ENCODE measurements at places on chromosomes 11 and 22.

- DNase-seq, result peak; percentile 19
Measured at GRCh38 chr22:44577391-44578109, 79.5 kb upstream of the RTL6 start.

GRCh38 chr11:134545521-134545920, 133.5 kb upstream of the B3GAT1 start:
- no peak for DNase-seq

GRCh38 chr22:26707581-26707980, 50.2 kb downstream of the MIAT start:
- no peak for DNase-seq

- no peak for DNase-seq
Measured at GRCh38 chr22:46721501-46722085, 16.5 kb downstream of the CERK start.

- DNase-seq, result no peak
Measured at GRCh38 chr11:28674433-28675103, 566.4 kb downstream of the METTL15 start.

DNA sequence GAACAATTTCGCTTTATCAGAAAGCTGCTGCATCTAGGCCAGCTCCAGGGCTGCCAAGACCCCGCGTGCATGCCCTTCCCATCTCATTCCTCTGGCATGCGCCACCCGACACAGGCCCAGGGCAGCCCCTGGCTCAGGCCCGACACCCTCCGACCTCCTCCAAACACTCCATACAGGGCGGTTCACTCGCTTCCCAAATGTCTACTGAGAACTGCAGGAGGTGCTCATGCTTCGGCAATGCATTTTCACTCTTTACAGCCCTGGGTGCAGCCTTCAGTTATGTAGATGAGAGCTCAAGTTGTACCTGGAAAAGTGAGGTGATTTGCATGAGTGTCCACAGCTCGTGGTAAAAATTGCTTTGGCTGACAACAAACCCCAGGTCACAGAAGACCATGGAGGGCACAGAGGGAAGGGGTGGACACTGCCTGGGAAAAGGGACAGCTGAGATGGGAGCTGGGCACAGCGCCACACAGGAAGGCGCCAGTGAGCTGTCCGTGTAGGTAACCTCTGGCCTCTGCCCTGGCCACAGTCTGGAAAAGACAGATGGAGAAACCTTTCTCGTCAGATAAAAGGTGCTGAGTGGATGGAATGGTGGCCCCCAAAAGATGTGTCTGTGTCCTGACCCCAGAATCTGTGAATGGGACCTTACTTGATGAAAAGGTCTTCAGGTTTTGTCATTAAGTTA, 1351.9 kb downstream of the BRD1 start:
- DNase-seq, result no peak

DNA sequence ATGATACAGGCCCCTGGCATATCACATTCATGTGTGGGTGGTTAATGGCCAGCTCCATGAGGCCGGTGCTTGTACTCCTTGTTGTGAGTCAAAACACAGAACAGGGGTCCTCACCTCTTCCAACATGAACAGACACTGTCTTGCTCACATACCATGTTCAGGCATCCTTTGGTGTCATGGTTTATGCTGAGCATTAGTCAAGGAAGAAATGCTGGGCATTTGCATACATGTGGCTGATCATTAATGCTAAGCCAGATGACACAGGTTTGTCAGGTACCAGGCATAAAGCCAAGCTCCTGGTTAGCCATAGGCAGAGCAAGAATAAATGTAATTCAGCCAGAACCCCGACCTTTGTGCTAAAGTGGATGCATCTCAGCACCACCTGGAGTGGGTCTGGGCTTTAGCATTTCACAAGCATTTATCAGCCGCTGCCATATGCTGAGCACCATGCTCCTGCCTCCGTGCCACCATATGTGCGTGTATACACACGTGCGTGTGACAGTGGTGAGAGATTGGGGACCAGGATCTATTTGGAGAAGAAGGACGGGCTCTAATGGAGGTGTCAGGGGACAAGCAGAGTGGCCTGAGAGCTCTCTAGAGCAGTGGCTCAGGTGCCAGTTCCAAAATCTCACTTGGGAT, 55.0 kb downstream of the MICAL2 start:
- peak; percentile 20 for DNase-seq

GRCh38 chr11:72821920-72822799, 7.9 kb downstream of the ATG16L2 start:
- DNase-seq, result peak; percentile 97

GRCh38 chr11:74123008-74123448, 47.8 kb downstream of the C2CD3 start:
- DNase-seq, result no peak

GRCh38 chr11:12044799-12045198, 36.4 kb upstream of the DKK3 start:
- DNase-seq, result no peak

- DNase-seq, result peak; percentile 15
Measured at GRCh38 chr11:74678041-74678440, 53.2 kb downstream of the CHRDL2 start.

DNA sequence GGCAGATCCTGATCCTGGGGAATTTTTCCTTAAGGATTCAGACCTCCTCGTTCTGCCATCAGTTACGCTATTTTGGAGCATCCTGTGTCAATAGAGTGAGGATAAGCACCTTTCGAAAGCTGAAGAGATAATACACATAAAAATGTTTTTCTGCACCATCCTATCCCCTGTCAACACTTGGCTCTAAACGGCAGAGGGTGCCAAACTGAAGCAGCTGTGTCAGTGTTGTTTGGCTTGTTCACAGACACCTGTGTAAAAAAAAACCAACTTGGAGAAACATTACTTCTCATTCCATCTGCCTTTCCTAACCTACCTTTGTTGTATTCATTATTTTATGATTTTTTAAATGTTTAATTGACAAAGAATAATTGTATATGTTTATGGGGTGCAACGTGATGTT, 417.0 kb upstream of the DDI1 start:
- no peak for DNase-seq

GRCh38 chr11:32829157-32829679, 509 bp upstream of the PRRG4 start:
- DNase-seq, result no peak

- DNase-seq, result no peak
Measured at GRCh38 chr11:110921742-110922521, 209.7 kb upstream of the ARHGAP20 start.

GRCh38 chr11:16750417-16750816, 12.0 kb downstream of the C11orf58 start:
- no peak for DNase-seq

- no peak for DNase-seq
Measured at GRCh38 chr11:124481365-124482323, 36.1 kb upstream of the OR8B8 start.

GRCh38 chr11:57288771-57289579, 35.8 kb downstream of the TNKS1BP1 start:
- no peak for DNase-seq

- DNase-seq, result peak; percentile 76
Measured at GRCh38 chr11:120210626-120211521, at the start of gene OAF. Gene OAF (plus strand): TSS chr11:120211032. CDS start chr11:120211280, 248 bp downstream.

DNA sequence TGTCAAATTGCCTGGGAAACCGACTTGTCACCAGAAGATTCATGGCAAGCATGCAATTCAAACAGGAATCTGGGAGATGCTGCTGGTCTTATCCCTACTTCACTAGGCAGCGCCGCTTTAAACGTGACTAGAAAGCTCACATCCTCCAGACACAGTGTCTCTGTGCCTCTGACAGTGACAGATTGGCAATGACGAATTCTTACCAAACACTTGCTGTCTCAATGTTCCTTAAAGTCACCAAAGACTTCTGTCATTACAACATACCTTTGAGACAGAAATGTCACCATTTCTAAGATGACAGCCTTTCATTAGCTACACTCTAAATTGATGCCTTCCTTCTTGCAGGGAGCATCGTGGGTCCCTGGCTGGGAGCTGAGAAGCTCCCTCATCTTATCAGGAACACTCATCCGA, 197.8 kb downstream of the CWF19L2 start:
- DNase-seq, result no peak

GRCh38 chr22:17811119-17811518, 36.9 kb upstream of the BID start:
- no peak for DNase-seq

DNA sequence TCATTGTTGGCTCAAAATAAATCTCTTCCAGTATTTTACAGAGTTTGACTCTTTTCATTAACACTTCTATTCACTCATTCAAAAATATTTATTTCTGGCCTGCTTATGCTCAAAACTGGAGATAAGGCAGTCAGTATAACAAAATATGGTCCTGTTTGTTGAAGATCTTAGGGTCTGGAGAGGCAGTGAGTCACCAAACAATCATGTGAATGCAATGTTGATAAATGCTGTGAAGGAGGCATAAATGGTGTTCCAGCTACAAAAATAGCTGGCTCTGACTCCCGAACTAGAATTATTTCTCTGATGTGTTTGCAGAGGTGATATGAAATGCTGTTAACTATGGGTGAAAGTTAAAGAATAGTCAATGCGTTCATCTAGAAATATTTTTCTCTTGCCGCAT, 390.6 kb downstream of the AASDHPPT start:
- DNase-seq, result no peak

GRCh38 chr11:63242089-63242781, 1.2 kb downstream of the SLC22A25 start:
- no peak for DNase-seq

- DNase-seq, result peak; percentile 50
Measured at GRCh38 chr22:38753948-38754750, 1.6 kb downstream of the SUN2 start.

DNA sequence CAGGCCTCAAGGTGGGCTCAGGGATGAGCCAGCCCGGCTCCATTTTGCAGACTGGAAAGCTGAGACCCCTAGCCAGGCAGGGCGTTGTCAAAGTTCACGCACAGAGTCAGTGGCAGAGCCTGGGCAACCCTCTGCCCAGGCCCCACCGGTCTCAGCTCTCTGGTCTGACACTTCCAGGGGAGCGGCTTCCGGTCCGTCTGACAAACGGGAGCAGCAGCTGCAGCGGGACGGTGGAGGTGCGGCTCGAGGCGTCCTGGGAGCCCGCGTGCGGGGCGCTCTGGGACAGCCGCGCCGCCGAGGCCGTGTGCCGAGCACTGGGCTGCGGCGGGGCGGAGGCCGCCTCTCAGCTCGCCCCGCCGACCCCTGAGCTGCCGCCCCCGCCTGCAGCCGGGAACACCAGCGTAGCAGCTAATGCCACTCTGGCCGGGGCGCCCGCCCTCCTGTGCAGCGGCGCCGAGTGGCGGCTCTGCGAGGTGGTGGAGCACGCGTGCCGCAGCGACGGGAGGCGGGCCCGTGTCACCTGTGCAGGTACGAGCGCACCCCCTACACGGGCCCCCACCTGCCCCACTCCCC, 36.0 kb downstream of the CD6 start:
- DNase-seq, result no peak

GRCh38 chr11:58573451-58574104, 2.1 kb downstream of the LPXN start:
- peak; percentile 67 for DNase-seq

GRCh38 chr11:92556431-92556830, 331.8 kb downstream of the FAT3 start:
- no peak for DNase-seq

DNA sequence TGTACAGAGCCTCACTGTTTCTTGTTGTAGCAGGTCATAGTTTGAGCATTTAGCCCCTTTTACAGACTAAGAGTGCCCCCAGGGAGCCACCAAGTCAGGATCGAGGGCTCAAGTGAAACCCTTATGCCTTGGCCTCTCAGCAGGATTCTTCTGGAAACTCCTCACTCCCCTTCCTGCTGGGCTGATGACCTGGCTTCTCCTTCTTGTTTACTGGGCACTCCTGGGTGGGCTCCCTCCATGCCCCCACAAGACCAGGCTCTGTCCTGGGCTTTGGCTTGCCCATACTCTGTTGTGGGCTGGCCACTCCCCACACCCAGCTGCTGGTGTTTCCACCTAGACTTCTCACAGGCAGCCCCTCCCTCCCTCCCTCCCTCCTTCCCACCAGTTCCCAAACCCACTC, 69.6 kb downstream of the MED15 start:
- DNase-seq, result peak; percentile 22

DNA sequence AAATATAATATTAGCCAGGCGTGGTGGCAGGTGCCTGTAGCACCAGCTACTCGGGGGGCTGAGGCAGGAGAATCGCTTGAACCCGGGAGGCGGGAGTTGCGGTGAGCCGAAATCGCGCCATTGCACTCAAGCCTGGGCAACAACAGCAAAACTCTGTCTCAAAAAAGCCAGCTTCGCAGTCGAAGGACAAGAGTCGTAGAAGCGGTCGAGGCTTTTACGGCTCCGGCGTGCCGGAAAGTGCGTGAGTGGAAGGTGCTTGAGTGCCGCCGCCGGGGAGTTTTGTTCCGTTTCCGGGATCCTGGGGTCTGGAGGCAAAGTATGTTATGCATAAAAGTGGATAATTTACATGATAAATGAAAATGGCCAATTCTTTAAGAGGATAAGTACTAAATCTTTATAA, 43.6 kb downstream of the SYN3 start:
- DNase-seq, result no peak

DNA sequence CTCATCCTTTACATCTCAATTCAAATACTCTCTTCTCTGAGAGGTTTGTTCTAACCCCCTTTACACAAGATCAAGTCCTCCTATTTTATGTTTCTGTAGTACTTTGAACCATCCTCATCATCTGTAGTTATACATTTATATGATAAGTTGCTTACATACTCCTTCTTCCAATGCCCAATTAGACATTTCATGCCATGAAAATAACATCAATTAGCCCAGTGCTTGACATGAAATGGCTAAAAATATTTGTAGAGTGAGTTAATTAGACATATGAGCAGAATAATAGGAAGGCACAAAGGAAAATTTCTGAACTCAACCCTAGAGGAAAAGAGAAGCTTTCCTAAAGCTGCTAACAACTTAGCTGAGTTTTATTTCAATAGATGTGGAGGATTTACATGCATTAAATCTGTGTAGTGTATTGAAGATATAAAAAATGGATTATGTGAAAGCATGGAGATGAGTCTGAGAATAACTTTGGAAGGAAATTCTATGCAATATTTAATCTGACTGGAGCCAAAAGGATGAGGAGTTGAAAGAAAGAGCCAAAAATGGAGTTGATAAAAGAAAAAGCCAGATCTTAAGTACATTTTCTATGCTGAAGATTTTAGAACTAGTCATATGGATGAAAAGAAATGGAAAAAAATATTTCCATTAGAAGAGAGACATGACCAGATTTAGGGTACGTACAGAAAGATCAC, at the start of gene OR56A1:
OR56A1 (minus strand) TSS at position 51 of the 698 bp plus-strand sequence. CDS start 3,066 bp downstream, outside the sequence.
- DNase-seq, result no peak

- no peak for DNase-seq
Measured at GRCh38 chr11:36098087-36098486, 154.2 kb downstream of the LDLRAD3 start.

DNA sequence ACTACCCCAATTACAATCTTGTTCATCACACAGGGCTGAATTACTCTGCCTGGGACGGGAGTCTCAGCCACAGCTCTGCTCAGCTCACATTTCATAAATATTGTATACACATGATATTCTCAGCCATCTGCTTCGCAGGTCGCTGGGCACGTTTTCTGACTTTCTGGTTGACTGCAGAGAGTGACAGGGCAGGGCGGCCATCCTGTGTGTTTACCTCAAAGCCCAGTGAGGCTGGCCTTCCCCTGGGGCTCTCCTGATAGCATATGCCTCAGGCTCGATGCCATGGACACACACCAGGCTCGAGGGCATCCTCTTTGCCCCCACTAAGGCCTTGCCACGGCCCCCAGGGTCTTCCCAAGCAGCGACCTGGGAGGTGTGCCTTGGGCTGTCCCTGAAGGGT, 345.0 kb downstream of the CADM1 start:
- no peak for DNase-seq
